ENCODE measurements at places on chromosomes 13 and 19.

GRCh38 chr19:5892772-5893275 lies 10.8 kb downstream of the NDUFA11 start:
- no peak for DNase-seq

DNA sequence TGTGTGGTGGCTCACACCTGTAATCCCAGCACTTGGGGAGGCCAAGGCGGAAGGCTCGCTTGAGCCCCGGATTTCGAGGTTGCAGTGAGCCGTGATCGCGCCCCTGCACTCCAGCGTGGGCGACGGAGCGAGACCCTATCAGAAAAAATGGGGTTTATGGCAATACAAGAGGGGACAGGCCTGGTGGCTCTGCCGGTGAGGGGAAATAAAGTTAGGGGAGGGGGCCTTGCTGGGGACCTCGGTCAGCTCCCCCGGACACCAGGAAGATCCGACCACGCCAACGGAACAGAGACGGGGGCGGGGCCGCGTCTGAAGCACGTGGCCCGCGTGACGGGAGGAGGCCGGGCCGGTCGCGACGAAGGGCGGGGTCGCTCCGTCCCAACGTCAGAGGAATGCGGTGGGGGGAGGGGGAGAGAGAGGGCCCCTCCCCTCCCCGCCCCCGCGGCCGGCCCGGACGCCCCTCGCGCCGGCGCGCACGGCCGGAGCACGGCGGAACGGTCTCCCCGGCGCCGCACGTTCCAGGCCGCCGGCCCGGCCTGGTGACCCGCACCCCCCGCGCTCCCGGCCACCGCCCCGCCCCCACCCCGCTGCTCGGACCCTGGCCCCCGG lies 1.9 kb upstream of the HNRNPL start:
- peak; percentile 91 for DNase-seq

- peak; percentile 50 for DNase-seq
Observed at GRCh38 chr13:48571126-48571913, 38.4 kb upstream of the RCBTB2 start.

- DNase-seq: peak; percentile 16
Observed at GRCh38 chr13:65929436-65929835, 1300.7 kb downstream of the PCDH9 start.

DNA sequence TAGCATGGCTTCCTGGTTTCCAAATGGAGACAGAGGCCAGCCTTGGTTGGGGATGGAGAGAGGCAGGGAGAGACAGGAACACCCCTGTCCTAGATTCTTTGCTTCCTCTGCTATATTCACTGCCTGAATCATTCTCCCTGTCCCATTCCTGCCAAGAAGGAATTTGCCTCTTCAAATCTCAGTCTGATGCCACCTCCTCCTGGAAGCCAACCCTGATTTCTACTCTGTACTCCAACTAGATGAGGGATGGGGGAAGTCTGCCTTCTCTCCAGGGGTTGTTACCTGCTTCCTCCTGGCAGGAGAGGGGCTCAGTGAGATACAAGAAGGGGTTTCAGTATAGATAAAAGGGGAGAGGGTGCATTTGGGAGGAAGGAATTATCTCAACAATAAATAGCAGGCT lies 1.3 kb upstream of the ACTL9 start:
- no peak for DNase-seq

- DNase-seq: peak; percentile 78
Observed at GRCh38 chr13:74329962-74330361, 195.8 kb upstream of the KLF12 start.

DNA sequence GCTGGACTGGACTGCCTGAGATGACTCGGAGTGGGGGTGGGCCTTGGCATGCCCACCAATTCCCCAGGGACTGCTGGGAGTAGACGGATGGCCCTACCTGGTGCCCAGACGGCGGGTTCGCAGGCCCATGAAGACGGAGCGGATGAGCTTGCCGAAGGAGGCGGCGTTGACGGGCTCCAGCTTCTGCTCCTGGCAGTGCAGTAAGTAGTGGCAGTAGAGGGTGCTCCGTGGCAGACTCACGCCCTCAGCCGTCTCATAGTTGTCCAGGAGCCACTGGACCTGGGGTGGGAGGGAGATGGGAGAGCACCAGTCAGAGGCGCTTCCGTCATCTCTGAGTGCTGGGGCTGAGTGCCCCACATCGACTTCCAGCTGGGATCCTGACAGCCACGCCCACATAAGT lies 17.6 kb downstream of the DCAF15 start:
- no peak for DNase-seq

GRCh38 chr13:44574466-44574855 lies 1.7 kb downstream of the TSC22D1 start:
- DNase-seq: no peak

GRCh38 chr19:3001235-3001800 lies 24.0 kb downstream of the TLE6 start:
- DNase-seq: no peak

DNA sequence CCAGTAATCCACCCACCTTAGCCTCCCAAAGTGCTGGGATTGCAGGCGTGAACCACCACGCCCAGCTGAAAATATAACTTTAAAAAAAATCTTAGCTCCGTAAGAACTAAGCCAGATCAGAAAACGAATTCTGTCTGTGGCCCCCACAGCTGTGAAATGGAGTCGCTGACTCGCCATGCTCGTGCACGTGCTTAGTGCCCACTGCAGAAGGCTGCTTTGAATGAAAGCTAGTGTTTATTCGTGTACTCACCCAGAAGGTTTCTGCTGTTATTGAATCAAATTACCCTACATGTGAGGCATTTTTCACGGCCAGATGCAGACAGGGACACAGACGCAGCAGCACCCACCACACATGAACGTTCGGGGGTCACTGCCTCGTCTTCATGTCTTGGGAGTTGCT lies 61.7 kb upstream of the F7 start:
- no peak for DNase-seq

DNA sequence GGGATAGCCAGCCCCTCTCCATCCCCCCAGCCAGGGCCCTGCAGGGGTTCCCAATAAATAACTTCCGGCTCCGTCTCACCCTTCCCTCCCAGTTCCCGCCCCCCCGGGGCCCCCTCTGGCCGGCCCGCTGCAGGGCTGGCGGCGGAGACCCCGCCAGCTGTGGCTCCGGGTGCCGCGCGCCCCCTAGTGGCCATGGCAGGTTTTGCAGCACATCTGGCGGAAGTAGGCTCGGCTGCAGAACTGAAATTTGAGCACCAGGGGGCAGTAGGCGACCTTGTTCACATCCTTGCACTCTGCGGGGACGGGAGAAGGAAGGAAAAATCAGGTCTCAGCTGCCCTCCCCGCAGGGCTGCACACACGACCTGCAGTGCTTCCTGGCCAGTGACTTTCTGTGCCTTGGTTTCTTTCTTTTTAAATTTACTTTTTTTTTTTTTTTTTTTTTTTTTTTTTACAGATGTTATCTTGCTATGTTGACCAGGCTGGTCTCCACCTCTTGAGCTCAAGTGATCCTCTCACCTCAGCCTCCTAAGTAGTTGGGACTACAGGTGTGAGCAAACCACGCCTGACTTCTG lies 3.6 kb upstream of the MYO1F start:
- peak; percentile 74 for DNase-seq

DNA sequence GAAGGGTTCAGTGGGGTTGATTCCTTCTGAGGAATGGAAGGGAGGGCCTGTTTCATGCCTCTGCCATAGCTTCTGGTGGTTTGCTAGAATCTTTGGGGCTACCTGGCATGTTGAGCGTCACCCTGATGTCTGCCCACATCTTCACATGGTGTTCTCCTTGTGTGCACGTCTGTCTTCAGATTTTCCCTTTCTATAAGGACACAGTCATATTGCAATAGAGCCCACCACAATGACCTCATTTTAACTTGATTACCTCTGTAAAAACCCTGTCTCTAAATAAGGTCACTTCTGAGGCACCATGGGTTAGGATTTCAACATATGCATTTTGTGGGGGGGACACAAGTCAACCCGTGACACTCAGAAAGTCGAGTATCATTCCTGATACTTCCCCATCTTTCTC lies 257.9 kb downstream of the COG6 start:
- DNase-seq: no peak

- peak; percentile 74 for DNase-seq
Observed at GRCh38 chr19:4455719-4456475, 1.7 kb downstream of the UBXN6 start.

DNA sequence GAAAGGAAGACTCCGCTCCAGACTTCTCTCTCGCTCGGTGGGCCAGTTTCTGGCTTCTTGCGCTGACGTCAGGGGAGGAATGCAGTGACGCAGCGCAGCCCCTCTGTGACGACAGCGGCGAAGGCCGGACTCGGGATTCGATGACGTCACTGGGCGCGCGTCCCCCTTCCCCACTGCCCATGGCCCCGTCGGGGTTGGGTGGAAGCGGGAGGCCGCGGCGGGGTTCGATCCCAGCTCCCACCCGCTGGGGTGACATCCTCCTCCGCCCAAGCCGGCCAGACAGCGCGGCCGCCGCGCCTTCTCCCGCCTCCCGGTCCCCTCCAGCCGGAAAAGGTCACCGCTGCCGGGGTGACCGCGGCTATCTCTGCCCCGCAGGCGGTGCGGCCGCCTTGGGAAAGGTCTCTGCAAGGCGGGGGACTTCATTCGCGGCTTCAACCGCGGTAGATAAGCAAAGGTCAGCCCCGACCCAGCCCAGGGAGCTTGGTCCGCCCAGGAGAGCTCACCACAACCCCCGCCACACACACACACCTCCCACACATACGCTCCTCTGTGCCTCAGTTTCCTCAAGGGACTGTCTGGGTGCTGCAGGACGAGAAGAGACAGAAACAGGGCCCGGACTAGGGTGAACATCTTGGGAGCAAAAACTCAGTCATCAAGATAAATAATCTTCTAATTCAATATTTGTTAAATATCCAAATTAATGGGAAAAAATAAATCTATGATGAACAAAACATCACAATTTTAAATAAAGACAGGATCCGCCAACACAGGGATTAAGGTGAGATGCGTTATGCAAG lies 844 bp upstream of the RFX1 start:
- DNase-seq: no peak

DNA sequence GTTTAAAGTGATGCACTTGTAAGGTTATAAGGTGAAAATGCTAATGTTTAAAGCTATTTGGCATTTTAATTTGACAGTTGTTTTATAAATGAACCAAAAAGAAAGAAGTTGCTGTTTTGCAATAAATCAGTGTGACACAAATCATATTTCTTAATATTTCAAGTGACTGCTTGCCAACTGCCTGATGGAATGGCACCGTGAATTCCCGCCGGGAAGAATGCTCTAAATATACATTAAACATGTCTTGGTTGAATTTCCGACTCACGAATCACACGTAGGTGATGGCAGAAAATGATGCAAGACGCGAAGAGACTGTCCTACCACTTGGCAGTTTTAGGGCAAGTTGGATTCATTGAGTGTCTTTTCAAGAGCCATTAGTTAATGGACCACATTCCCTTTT lies 3.1 kb upstream of the GJB2 start:
- no peak for DNase-seq

Measured in EL (cell line).